ENCODE measurements at places on chromosomes 1 and 21.

- no peak for DNase-seq
Measured at GRCh38 chr1:31666263-31666963, 21.7 kb upstream of the PEF1 start.

DNA sequence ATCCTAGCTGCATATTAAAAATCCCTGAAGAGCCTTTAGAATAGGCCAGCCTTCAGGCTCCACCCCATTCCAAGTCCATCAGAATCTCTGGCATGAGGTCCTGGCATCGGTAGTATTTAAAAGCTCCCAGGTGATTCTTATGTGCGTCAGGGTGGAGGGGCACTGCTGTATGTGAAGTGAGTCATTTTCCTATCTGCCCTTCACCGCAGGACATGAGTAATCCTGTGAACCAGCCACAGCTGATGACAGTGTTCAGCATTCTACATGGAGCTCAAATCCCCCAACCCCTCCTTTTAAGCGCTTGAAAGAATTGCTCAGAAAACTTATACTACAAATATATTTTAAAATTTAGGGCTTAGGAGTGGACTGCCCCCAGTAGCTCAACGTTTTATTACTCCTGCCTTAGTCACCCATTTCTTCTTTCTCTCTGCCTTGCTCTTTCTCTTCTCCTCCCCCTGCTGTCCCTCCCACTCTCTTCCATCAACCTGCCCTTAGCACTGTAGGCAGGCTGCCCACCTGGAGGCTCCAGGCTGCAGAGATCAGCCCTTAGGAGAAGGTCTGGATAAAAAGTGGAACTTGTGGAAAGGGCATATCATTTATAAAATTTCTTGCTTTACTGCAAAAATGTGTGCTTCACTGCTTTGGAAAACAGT lies 73.8 kb upstream of the ZNF281 start:
- peak; percentile 74 for DNase-seq

GRCh38 chr1:119569095-119569494 lies 62.1 kb downstream of the HSD3B1 start:
- no peak for DNase-seq

GRCh38 chr1:24963099-24963872 lies 33.2 kb upstream of the RUNX3 start:
- peak; percentile 35 for DNase-seq

- DNase-seq: no peak
Measured at GRCh38 chr21:31502537-31503143, 156.9 kb upstream of the SOD1 start.

GRCh38 chr1:55426619-55427018 lies 211.5 kb upstream of the USP24 start:
- no peak for DNase-seq

DNA sequence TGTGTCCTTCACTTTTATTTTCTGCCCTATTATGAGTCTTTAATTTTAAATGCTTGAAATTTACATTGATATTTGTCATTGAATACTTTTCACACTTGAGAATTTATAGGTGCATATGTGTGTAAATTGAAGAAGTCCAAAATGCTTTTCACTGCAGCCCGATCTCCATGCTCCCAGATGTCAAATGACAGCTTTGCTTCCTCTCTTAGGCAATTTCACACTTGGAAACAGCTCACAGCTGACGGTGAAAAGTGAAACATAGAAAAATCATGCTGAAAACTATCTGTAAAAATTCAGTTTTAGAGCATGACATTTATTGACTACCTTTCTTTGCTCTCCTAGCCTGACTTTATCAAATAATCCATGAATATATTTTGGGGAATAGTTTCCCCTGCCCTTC lies 196.0 kb downstream of the RPS6KC1 start:
- no peak for DNase-seq

- DNase-seq: no peak
Measured at GRCh38 chr1:235918032-235918431, 51.3 kb upstream of the LYST start.

DNA sequence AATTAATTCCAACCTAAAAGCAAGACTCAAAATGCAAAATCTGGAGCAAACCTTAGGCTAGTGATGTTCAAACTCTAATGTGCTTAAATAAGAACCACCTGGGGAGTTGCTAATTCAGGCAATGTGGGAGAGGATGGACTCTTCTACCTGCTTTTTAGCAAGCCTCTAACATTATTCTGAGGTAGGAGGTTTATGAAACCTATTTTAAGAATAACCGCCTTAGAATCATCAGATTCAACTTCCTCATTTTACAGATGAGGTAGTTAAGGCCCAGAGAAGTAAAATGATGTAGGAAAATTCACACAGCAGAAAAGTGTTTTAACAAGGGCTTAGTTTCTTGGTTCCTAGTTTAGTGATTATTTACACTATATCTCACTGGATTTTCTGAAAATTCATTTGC lies 8.6 kb upstream of the NTNG1 start:
- no peak for DNase-seq

GRCh38 chr1:50349242-50349565 lies 74.0 kb downstream of the DMRTA2 start:
- DNase-seq: no peak

- no peak for DNase-seq
Measured at GRCh38 chr21:38819719-38820159, 14.0 kb downstream of the ETS2 start.

GRCh38 chr1:158945061-158945460 lies 13.7 kb downstream of the PYHIN1 start:
- DNase-seq: no peak

GRCh38 chr21:42315296-42315891 lies at the start of gene TFF3:
TFF3 (minus strand) TSS chr21:42315409; CDS start chr21:42315374, 35 bp downstream.
- no peak for DNase-seq

GRCh38 chr1:11598461-11598860 lies 55.8 kb downstream of the FBXO2 start:
- no peak for DNase-seq

DNA sequence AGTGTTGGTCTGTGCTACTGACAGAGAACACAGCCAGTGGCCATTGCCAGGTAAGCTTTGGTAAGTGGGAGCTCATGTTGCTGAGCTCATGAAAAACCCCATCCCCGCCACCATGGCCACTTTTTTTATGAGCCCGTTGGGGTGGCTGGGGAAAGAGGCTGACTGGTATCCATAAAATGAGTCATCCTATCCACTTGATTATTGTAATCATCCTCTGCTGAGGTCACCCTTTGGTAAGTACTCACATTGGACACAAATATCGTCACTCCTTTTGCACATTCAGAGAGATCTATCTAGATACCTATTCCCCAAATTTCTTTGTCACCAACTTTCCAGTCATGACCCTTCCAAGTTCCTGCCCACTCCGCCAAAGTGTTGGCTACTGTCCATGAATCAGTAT lies 22.0 kb downstream of the SLAMF7 start:
- no peak for DNase-seq

GRCh38 chr1:218299416-218299815 lies 14.3 kb downstream of the RRP15 start:
- DNase-seq: no peak

- no peak for DNase-seq
Measured at GRCh38 chr1:65538086-65538485, 117.6 kb downstream of the LEPR start.

DNA sequence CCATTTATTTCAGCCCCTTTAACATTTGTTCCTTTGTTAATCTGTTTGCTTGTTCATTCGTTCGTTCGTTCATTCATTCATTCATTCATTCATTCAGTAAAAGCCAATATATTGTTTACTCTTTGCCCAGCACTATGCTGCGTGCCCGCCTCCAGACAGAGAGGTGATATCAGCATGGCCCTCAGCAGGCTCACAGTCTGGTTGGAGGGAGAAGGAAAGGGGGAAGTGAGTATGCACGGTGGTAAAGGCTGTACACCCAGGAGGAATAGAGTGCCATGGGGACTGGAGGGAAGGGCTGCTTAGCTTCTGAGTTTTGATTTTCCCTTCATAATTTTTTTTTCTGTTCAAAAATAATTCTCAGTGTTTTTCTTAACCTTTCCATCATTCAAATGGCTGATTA lies 144.7 kb downstream of the NOS1AP start:
- no peak for DNase-seq

GRCh38 chr1:67843746-67844145 lies 10.5 kb upstream of the GNG12 start:
- no peak for DNase-seq

- no peak for DNase-seq
Measured at GRCh38 chr1:111151838-111152237, 11.8 kb downstream of the CEPT1 start.

GRCh38 chr1:96632045-96632664 lies 89.4 kb upstream of the PTBP2 start:
- DNase-seq: no peak

DNA sequence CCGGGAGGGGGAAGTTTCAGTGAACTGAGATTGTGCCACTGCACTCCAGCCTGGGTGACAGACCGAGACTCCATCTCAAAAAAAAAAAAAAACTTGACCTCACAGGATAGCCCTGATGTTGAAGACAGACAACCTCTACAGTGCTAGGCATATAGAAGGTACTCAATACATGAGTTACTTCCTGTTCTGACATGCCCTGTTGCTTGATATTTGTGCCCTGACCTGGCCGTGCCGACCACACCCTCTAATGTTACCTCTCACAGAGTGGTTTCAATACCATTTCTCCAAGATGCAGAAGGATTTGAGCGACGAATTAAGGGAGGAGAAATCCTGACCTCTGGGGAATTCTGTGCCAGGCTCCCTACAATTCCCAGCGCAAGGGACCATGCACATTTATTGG lies 5.2 kb downstream of the PTAFR start:
- no peak for DNase-seq
